ENCODE measurements at places on chromosomes 5 and 9.

DNA sequence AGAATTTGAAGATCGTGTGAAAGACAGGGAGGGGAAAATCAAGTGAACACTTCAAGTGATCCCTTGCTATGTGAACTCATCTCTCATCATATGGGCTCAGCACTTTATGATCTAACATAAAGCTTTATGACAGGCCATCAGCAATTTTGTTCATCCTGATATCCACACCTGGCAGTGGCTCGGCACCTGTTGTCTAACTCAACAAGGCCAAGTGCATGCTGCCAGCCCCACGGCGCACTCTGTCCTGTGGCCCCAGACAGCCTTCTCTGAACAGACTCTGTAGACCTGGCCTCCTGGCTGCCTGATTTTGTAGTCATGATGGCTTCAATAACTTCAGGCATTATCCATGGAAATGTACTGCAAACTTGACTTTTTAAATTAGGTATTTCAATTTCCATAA, 106.3 kb downstream of the MEF2C start:
- no peak for DNase-seq

DNA sequence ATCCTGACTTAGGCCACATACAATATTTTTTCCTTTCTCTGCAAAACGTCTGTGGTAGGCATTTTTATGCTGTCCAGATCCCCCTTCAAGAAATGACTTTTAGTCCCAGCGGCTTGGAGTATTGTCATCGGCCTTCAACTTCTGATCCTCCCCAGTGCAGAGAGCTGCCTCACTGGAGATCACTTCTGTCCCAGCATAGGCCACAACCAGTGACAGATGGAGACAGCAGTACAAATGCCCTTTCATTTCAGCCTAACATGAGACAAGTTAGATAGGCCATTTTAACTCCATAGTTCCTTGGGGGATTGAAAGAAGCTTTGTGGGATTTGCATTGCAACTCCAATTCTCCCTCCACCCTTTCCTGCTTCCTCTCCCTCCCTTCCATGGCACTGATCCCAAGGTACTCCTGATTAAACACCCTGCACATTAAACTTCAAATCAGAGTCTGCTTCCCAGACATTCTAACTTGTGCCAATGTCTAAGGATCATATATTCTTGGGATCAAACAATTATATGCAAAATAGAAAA, 3.2 kb upstream of the MAMDC2 start:
- DNase-seq, result no peak

- DNase-seq, result no peak
Measured at GRCh38 chr9:135711391-135711790, 9.4 kb downstream of the KCNT1 start.

- no peak for DNase-seq
Measured at GRCh38 chr9:74414325-74414724, 82.8 kb upstream of the RORB start.

GRCh38 chr9:87467187-87467586, 30.5 kb upstream of the DAPK1 start:
- DNase-seq, result no peak

- no peak for DNase-seq
Measured at GRCh38 chr5:19048726-19049125, 939.3 kb downstream of the CDH18 start.

DNA sequence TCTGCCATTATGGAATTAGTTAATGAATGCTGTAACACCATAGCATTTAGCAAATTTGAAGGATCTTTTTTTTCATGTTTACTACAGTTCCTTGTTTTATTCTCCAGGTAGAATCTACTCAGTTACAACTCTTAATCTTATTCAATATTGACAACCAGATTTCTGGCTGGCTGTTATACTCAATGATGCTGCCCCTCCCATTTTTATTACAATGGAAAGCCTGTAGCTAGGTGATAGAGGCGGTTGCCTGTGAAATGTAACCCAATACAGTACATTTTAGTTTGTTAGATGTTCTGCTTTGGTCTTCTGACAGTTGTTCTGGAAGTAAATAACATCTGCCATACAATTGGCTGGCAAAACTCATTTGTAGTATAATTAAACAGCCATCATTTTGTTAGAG, 294.2 kb downstream of the DMRTA1 start:
- no peak for DNase-seq

All from Calu3 (cell line).